ENCODE measurements at places on chromosomes 7 and 10.

- no peak for DNase-seq
Observed at GRCh38 chr7:46218461-46219200, 297.6 kb upstream of the IGFBP3 start.

DNA sequence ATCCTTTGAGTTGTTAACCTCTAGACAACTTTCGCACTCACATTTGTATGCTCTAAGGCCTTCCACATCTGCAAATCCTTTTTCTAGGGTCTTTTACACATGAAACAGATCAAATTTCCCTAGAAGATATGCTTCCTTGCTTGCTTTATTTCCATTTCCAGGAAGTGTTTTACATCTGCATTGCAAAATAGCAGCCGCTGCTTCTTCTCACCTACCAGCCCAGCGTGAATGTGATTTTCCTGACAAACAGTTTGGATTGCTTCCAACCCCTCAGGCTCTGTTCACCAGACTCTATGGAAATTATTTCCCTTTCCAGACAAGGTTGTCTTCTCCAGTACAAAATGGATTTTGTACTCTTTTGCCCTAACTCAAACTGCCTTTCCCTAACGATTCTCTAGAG, 50.9 kb upstream of the PAPSS2 start:
- DNase-seq: no peak

- DNase-seq: no peak
Observed at GRCh38 chr10:13924040-13924725, 337.4 kb downstream of the PRPF18 start.

DNA sequence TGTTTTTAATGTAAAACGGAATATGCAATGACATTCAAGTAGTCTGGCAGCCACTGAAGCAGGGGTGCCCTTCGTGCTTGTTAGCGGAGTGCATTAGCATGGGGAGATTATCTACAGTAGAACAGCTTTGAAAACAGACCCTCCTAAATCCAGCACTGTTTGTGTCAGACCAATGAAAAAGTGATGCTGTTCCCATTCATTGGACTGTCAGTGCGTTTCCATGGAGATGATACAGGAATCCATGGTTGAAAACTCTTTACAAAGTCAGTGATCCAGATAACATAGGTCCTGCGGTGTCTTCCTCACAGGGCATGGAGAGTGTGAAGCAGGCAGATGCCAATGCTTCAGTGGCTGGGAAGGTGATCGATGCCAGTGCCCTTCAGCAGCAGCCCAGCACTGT, 73.6 kb downstream of the ITGB8 start:
- DNase-seq: no peak

DNA sequence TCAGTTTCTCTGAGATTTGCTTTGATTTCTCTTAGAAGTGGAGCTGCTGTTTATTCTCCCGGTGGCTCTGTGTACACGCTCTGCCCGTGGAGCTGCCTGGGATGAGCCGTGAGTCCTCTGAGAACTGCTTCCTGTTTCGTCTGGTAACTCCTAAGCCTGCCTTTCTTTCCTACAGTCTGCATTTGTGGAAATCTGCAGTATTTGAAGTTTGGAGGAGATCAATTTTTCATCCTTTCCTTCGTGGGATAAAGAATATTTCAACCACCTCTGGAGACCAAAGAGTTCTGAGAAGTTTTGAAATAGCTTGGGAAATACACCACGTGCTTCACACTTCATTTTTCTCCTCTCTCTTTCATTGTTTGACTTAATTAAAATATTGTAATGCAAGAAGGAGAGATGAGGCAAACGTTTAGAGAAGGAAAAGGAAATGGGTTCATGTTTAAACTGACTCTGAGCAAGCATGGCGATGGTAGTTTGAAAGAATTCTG, 311.9 kb downstream of the LRMDA start:
- no peak for DNase-seq

DNA sequence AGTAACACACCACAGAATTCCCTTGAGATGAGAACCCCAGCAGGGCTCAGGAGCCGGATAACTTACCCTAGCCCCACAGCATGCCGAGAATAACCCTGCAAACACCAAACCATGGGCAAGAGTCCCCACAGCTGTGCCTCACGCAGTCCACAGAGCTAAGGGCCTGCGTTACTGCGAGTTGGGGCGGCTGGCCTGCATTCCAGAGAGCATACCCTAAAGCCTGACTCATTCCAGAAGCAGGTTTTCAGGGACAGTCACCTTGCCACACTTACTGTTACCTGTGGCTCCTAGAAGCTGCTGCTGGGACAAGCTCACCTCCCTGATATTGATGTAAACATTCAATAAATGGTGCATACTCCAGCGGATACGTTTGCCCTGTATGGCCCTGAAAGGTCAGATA, 18.6 kb downstream of the FGFR2 start:
- DNase-seq: no peak

GRCh38 chr7:151086802-151087244, 548 bp downstream of the AGAP3 start:
- no peak for DNase-seq

DNA sequence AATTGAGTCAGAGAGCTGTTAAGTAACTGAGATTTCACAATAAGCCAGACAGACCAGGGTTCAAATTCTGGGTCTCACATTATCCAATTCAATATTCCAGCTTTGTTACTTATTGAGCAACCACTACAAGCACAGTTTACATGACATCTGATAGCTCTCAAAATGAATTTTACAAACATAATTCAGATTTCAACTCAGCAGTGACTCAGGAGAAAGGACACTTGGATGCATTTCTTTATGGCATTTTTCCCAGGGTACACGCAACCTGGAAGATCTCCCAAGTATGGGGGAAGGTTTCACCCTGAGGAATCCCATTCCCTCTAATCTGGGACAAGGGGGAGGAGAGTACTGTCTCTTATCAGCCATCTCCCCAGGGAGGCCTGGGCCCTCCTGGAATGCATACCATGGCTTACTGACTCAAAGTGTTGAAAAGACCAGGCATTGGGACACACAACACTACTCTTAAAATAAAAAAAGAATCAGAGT, 102.4 kb downstream of the CFTR start:
- no peak for DNase-seq

- DNase-seq: no peak
Observed at GRCh38 chr7:102413091-102413490, 16.9 kb downstream of the PRKRIP1 start.

DNA sequence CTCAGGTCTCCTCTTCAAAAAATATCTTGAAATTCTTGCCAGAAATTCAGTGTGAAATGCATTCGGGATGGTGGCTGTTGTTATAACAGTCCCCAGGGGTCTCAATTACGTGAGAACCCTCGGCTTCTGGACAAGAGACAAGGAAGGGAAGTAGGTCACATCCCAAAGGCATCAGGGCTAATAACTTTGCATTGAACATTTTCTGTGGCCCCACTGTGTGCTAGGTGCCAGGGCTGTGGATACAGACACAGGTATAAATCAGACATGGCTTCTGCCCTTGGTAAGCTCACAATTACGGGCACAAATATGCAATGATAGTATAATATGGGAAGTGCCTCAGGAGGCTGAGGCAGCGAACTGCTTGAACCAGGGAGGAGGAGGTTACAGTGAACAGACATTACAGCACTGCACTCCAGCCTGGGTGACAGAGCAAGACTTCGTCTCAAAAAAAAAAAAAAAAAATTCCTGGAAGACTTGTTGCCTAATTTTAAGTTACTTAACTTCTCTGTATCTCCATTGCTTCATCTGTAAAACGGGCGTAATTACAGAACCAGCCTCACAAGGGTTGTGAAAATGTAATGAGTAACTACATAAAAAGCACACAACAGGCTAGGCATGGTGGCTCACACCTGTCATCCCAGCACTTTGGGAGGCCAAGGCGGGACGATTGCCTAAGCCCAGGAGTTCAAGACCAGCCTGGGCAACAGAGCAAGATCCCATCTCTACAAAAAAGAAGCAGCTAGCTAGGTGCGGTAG, 2.5 kb upstream of the RHBDD2 start:
- no peak for DNase-seq

- DNase-seq: no peak
Observed at GRCh38 chr7:79453558-79454360, at the start of gene MAGI2. Gene MAGI2, minus strand, starts transcription at chr7:79453667. Its CDS starts 347 bp downstream, at chr7:79453320.

GRCh38 chr7:112092709-112093395, 113.3 kb downstream of the DOCK4 start:
- no peak for DNase-seq

DNA sequence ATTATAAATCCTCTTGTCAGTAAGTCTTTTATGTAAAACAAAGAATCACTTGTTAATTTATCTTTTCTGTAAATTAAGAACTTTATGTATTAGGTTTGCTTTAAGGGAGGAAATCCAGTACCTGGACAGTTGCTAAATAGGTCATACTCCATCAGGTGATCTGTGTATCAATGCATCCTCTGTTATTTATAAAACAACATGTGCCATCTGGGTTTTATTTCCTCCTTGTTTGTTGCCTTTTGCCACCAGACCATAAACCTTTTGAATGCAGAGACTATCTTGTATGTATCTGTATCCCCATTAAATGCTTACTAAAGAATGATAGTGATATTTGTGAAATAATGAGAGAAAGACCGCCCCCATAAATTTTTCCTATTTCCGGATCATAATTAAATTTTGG, 70.0 kb downstream of the SLC35B4 start:
- no peak for DNase-seq

- no peak for DNase-seq
Observed at GRCh38 chr7:29971566-29972314, 17.9 kb downstream of the SCRN1 start.

- no peak for DNase-seq
Observed at GRCh38 chr10:59214160-59214559, 37.7 kb downstream of the PHYHIPL start.

GRCh38 chr7:31192986-31193385, 140.9 kb downstream of the ADCYAP1R1 start:
- no peak for DNase-seq

- no peak for DNase-seq
Observed at GRCh38 chr7:64744680-64745079, 49.5 kb upstream of the ZNF138 start.

DNA sequence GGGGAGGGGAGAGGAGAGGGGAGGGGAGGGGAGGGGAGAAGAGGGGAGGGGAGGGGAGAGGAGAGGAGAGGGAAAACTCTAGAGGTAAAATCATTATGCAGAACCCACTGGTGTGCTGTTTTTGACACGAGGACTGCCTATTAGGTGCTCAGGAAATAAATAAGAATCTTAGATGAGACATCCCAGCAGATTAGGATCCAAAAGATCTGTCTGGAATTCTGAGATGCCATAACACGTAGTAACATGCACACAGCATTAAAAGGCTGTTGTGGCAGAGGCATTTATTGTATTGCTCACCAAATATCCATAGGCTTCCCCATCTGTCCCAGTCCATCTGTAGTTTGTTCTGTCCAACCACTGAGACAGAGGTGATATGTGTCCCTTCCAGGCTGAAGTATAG, 40.8 kb upstream of the KMT2E start:
- no peak for DNase-seq

GRCh38 chr7:70805360-70805759, 326.6 kb upstream of the GALNT17 start:
- DNase-seq: no peak

GRCh38 chr10:105674448-105674847, 1033.4 kb downstream of the SORCS3 start:
- DNase-seq: no peak

- DNase-seq: no peak
Observed at GRCh38 chr10:21758239-21758638, 224.2 kb downstream of the MLLT10 start.

DNA sequence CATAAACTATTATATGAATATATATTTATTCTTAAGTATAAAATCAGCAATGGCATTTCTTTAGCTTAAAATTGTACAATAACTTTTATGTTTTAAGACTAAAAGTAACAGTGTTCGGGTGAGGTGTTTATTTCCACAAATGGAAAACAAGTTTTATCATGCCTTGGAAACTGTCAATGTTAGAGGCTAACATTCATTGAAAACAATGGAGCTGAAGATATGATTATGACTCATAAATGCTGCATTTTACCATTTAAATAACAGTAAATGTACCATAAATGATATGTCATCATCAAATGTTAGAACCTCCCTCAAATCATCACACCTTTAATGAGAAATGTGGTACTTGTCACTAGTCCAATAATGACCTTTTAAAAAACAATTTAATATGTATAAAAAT, 897.3 kb downstream of the PCDH15 start:
- no peak for DNase-seq

DNA sequence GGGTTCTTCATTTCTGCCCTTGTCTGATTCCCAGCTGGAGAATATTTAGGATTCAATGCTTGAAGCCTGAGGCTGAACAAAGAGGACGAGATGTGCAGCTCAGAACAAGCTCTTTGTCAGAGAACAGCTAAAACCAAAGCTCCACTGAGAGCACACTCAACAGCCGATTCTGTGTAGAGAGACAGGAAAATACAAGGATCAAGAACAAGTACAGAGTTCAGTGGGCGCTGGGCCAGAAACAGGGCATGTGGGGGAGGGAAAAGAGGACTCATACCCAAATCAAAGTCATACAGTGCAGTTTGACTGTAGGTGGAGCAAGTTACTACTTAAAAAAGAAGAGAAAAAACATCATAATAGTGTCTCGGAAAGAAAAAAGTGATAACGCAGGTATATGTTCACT, at the start of gene AGMO:
Gene AGMO (minus strand): TSS at position 181 of the 400 bp plus-strand sequence.
- no peak for DNase-seq

DNA sequence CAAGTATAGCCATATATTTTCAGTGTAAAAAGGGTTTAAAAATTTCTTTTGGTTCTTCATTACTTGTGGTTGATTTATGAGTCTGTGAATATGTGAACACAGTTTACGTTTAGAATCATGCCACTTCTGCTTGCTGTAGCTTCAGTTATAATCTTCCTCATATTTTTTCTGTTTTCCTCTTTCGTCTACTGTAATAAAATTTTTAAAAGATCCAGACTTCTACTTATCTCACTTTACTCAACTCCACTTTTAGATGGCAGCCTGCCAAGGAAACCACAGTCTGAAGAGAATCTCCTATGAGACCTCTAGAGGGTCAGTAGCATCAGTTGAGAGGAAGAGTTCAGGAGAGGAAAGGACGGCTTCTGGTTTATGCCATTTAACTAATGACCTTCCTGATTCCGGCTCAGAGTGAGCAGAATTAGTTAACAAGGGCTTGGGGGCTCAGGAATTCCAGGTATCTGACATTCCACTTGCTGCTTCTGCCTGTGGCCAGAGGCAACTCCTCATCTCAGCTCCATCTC, 21.4 kb downstream of the CREB5 start:
- no peak for DNase-seq

GRCh38 chr10:69968830-69969229, 83.8 kb upstream of the MACROH2A2 start:
- no peak for DNase-seq

DNA sequence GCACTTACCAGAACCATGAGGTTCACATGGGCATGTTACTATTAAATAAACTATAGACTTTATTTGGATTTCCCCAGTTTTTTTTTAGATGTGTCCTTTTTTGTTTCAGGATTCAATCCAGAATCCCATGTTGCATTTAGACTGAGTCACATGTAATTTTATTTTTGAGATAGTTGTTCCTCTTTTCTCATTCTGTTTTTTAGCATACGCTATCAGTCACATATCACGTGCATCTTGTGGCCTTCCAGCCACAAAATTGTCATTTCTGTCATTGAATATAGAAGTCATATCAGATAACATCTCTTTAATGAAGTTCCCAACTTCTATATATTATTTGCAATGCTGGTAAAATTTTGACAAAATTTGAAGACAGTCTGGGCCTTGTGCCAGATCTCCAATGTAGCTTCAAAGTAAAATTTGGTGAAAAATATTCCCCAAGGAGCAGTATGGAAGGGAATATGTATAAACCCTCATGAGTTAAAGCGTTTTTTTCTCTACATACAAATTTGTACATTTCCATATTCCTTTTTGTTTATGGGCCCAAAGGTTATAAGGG, 132.3 kb upstream of the MKI67 start:
- DNase-seq: no peak

- DNase-seq: no peak
Observed at GRCh38 chr7:128039544-128039953, 8.3 kb upstream of the LRRC4 start.

- no peak for DNase-seq
Observed at GRCh38 chr10:77248104-77248790, 389.4 kb downstream of the KCNMA1 start.
